Stimulated activated CD4-positive, alpha-beta T cell treated with anti-CD3 and anti-CD28 coated beads, TNF-alpha, amount 100 ng/mL, for 24 hours (primary cell): ENCODE measurements at places on chromosomes 7 and 10.

DNA sequence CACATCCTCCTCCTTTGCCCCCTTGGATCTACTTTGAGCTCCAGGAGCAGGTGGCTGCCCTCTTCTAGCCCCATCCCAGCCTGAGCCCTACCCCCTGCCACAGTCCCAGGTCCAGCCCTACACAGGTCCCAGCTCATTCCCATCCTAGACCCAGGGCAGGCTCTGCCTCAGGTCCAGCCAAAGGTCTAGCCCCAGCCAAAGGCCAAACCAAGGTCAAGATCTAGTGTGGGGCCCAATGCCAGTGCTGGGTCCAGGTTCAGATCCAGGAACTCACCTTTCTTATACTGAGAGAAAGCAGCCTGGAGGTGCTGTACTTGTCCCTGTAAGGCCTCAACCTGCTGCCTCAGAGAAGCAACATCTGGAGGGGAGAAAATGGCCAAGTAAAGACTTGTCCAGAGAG is 8.5 kb downstream of the SFTPD start:
- DNase-seq, result no peak

GRCh38 chr10:68440898-68441297 is 30.9 kb downstream of the DNA2 start:
- DNase-seq, result no peak

DNA sequence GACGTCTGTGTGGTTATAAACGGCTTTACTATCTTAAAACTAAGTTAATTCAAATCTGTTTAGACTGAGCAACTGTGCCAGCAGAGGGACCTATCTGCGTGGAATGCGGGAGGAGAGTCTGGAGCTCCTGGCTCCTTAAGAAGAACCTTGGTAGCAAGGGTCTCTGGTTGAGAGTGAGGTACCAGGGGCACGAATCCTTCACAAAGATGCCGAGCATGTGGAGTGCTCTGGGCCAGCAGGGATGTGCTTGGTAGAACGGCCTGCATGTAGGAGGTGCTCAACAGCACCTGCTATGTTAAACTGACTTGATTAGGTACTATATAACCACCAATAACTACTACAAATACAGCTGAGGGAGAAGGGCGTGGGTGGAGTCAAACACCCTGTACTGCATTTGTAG is 102.6 kb downstream of the VIPR2 start:
- no peak for DNase-seq

DNA sequence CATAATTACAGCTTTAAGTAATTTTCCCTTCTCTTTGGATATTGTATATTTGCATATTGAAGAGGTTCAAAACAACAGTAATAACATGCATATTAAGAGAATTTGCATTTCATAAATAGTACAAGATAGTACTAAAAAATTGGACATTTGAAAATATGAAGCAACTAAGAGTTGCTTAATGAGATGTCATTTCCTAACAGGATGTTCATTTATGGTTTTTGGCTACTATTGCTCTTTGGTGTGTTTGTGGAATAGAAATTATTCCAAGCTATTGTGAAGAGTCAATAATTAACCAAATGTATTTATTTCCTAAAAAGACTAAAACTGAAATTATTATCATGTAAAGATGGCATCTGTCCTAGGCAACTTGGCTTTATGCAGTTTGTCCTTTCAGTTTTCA is 4.1 kb upstream of the SGCE start:
- DNase-seq, result no peak

GRCh38 chr7:50352282-50352681 is 47.8 kb downstream of the IKZF1 start:
- no peak for DNase-seq

GRCh38 chr7:24933298-24933697 is 46.7 kb downstream of the OSBPL3 start:
- DNase-seq, result no peak

DNA sequence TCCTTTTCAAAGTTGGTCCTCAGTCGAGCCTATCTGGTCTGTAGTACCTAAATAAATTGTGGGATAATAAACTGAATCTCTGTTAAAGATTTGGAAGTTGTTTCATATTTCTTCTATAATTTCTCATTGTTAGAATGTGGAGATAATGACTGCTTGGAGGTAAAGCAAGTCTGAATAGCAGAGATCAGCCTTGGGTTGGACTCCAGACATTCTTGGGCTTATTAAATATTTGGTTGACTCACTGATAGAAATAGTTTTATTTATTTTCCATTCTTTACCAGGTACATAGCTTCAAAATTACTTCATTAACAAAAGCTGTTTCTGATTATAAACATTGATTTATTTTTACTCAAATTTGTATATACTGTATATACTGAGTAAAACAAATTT is 34.3 kb downstream of the TPST1 start:
- no peak for DNase-seq

DNA sequence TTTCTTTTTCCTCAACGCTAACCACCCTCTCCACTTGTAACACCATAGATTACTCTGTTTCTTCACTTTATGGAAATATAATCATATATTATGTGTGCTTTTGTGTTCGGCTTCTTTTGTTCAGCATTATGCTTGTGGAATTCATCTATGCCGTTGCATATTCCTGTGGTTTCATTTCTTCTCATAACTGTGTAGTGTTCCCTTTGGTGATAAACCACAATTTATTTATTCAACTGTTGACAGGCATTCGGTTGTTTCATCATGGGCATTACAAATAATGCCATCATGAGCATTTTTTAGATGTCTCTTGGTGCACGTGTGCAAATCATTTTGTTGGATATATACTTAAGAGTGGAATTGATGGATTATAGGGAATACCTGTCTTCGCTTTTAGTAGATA is 12.1 kb downstream of the AVL9 start:
- no peak for DNase-seq
